Right lung (tissue), 10 donors: ENCODE measurements at places on chromosomes 2 and 18.

DNA sequence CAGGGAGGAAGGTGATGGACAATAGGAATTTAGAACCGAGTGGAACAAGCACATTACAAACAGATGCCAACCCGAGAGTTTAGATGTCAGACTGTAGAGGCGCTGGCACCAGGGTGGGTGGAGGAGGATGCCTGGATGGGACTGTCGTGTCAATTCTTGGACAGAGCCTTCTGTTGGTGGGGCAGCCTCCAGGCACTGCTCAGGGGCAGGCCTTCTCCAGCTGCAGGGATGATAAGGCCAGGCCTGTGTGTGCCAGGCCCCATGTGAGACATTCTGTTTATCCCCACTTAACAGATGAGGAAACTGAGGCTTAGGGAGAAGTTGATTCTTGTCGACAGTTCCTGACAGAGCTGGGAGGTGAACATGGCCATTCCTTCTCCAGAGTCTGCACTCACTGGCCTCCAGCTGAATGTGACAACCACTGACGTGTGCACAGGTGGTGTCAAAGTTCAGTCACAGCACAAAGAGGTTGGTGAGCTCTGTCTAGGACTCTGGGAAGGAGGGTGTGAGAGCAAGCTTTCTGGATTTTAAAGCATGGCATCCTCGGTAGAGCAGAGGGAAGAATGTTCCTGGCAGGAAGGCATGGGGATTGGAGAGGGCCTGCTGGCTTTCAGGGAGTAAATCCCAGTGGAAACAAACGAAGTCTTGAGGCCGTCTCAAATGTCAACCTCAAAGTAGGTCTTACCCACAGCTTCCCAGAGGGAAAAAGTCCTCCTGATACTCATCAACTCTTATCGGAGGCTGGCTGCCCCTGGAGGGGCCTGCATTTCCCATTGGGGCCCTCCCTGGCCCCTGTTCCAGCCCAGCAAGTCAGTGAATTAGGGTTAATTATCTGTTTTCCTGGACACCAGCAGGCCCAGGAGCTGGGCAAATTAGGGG is 52.4 kb downstream of the GLI2 start:
- no peak for DNase-seq

GRCh38 chr2:201248288-201248844 is 12.0 kb upstream of the CASP8 start:
- no peak for DNase-seq

DNA sequence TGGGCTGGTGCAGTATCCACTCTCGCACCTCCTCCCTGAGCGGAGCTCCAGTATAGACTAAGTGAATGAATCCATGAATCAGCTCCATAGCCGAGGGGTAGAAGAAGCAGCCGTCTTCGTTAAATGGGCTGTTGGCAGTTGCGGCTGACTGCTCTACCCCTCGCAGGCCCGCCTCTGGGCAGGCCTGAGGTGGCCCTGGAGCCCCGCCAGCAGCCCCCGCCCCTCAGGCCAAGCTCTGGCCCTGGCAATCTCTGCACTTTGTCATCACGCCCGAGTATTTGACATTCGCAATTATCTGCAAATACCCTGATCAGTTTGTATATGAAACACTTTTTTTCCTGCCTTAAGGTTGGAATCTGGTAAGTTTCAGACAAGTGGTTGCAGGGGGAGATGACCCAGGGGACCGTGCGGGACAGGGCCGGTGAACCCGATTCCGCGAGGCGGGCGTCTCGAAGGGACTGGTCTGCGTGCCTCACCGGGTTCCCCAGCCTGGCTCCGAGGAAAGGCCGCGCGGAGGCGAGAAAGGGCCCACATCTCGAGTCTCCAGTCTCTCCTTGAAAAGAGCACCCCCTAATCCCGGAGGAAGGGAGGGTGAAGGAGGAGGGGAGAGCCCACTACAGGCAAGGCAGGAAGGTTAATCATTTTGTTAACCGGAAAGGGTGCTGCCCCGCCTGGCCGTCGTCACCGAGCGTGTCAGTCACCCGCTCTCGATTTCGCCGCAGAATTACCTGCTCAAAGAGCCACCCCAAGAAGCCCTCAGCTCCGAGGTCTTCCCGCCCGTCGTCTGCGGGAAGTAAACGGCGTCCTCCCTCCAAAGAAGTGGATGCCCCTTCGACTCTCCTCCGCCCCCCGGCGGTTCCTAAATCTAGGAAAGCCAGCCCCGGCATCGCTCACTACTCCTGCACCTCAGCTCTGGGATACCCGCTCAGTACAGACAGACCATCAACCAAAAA is 11.1 kb upstream of the SATB2 start:
- DNase-seq = no peak

DNA sequence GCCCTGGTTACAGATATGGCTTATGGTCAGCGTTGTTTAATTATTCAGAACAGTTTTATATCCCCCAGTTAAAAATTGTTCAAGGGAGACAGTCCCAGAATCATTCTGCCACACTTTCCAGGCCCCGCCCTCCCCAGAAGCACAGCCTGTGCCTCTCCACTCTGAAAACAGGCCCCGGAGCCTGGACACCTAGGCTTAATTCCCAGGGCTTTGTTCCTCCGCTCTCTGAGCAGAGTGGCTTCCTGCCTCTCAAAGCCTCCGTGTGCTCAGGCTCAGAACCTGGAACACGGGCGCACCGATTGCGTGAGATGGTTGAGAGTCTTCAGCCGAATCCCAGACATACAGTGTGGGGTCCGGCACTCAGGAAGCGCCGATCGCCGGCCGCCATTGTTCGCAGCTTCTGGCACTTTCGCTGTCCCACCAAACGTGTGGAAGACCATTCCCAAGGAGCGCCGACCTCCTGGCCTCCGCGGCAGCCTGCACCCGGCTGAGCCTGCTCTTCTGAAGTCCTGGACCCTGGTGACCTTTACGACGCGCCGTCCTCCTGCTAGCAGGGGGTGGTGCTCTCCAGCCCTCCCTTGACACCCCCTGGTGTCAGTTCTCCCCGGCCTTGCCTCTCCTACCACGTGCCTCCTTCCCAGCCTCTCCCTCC is 45.6 kb downstream of the TWIST2 start:
- DNase-seq = no peak

DNA sequence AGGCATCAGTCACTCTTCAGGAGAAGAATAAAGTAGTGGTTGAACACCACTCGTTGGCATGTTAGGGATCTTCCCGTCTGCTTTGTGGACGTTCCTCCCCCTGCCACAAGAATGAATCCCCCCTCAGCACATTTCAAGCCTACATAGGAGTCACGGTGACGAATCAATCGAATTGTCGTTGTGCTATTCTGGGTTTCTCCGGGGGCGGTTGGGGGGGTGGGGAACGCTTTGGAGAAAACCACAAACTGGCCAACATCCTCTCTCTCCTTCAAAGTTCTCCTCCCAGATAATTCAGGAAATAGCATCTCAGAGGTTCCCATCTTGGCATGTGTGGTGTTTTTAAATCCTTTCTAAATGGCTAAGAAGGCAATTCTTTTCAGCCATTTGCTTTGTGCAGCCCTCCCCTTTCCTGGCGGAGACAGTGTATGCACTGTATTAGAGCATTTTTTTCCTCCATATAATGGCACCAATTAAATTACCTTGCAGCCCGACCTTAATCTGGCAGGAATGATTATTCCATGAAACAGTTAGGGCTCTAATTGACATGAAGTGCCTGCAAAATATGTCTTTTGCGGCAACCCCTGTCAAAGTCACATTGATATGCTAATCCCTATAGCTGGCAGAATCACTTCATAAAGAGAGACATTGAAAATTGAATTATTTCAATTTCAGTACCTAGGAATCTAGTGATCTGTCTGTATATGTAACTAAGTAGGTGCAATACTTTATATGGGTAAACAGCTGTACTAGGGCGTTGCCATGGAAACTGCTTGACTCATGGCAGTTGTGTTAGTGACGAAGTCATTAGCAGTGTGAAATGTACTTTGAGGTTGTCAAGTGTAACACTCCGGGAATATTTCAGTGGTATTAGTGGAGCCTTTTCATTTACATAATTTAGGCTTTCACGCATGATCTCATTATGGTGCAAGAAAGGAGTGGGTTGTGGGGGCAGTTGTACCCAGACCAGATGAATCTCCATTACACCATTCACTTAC is 323.4 kb upstream of the SLC14A2 start:
- DNase-seq = no peak

DNA sequence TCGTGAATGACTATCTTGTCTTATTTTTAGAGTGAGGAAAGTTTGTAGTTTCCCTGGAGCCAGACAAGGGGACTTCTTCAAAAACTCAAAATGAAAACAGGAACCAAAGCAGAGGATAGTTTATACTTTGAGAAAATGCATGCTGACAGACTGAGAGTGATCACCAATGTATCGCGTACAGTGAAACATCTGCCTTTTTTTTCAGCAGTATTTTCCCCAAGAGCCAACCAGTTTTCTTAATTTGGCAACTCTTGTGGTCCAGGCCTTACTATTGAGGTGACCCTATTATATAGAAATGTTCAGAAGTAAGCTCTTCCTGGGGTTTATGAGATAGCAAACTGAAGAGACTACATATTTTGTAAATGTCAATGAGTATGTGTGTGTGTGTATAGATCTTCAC is 153.7 kb upstream of the VRK2 start:
- DNase-seq = no peak

GRCh38 chr18:44798433-44799048 is 117.9 kb downstream of the SETBP1 start:
- no peak for DNase-seq

- DNase-seq = no peak
These were observed 7.5 kb downstream of the TGFBRAP1 start for GRCh38 chr2:105321875-105322646.

GRCh38 chr2:235979753-235980435 is 188.3 kb downstream of the GBX2 start:
- no peak for DNase-seq

DNA sequence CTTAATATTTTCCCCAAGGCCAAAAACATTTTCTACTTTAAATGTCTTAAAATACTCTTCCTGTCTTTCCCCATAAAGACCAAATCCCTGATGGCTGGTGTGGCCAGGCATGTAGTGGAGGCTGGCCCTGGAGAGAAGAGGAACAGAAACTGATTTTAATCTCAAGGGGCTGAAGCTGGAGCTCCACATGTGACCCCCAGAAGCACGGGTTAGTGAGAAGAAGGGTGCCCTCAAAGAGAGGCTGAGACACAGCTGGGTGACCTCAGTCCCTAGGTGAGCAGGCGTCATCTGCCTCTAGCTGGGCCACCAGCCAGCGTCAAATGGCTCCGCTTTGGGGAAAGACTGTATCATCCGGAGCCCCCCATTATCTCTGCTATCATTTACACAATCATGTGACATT is 19.3 kb upstream of the TMEM18 start:
- no peak for DNase-seq

DNA sequence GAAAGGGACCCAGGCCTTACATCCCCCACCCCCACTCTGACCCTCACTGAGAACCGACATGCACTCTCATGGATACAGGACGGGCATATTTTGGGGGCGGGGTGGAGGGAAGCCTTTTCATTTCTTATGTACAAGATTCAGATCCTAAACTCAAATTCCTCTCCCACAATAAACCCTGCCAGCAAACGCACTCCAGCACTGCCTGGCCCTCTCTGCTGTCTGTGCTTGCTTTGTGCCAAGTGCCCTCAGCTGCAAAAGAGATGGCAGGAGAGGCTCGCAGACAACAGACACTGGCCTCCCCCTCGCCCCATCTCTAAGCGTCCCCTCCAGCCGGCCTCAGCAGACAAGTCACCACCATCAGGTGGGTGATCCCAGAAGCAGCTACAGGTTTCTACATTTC is 42.4 kb downstream of the FAM168B start:
- no peak for DNase-seq

- no peak for DNase-seq
These were observed 20.1 kb downstream of the DSEL start for GRCh38 chr18:67496469-67496868.

GRCh38 chr2:118372886-118373830 is 284.9 kb downstream of the INSIG2 start:
- no peak for DNase-seq

DNA sequence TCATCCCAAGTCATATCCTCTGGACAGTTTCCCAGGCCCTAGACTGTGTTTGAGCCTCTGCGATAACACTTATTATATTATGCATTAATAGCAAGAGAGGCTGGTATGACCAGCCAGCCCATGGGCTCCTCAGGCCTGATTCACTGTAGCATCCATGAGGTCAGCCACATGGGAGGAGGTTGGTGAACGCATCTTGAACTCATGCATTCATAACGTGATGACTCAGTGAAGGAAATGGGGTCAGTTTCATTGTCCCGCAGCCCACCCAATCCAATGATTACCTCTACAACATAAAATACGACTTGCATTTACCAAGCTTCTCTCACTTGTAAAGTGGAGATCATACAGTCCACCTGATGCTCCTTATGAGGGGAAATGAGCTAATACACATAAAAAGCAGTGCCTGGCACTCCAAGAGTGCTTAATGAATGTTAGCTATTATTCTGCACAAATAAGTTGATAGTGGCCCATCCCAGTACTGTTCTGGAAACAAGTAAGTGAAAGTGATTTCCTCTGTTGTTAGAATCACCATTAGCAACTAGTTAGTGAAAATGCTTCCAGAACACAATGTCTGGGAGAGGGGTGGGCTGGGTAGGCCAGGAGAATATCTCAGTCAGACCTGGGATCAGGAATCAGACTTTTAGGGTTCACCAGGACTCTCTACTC is 46.1 kb upstream of the CELF4 start:
- DNase-seq = no peak

DNA sequence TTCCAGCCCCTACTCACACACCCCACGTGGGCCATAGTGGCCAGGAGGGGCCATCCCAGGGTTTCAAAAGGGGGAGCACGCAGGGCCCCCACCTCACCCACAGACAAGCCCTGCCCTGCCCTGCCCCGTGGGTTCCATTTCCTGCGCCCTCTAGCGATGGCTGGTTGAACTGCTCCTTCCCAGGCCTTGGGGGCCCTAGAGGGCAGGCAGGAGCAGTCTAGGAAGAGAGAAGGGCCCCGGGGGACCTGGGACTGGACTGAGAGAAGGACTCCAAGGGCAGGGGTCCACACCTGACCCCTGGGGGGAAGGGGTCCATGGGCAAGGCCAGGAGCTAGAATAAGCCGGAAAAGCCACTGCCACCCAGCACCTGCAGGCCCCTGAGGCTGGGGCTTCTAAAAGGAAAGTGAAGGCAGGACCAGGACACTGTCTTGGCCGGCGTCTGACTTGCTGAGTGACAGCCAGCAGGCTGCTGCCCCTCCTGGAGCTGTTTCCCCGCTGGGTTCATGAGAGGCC is 10.1 kb downstream of the CYP26B1 start:
- no peak for DNase-seq

DNA sequence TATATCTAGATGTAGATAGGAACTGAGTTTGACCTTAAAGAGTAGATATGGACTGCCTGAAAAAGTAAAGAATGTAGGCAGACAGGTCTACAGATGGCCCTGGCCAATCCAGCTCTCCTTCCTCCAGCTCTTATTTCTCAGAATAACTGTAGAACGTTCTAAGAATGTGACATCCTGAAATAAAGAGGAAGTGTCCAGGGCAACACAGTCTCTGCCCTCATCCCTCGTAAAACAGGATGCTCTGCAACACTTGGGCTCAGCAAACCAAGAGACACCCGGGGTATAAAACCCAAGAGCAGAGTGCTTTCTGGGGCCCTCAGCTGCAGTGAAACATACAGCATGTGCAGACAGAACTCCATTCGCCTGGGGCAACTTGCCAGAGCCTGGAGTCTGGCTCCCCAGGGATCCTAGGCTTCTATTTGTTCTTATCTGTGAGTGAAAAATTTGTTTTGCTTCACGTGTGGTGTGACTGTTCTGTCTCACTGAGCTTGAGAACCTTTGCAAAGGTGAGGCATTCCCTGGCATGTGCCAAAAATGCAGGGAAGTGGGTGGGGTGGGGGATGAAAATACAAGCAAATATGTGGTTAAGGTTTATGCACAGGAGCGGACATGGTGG is 401.0 kb downstream of the SETBP1 start:
- DNase-seq = no peak

GRCh38 chr2:4265936-4266335 is 562.6 kb downstream of the DCDC2C start:
- no peak for DNase-seq
